ENCODE measurements at places on chromosomes 5 and 9. TPM values are rescaled to one million over a fixed set of nuclear protein-coding genes. Genes with fewer than 3 reads are reported as not detected.

Gene SLC28A3
- 15.0 TPM for total RNA-seq

Gene ZNF483
- total RNA-seq, result 0.26 TPM

Gene FRRS1L
- not detected for total RNA-seq

Gene MUSK
- not detected for total RNA-seq

Gene CCDC180
- total RNA-seq, result 0.13 TPM

Gene LCN1
- not detected for total RNA-seq

Gene TAF11L14
- not detected for total RNA-seq

Gene ASPN
- not detected for total RNA-seq

Gene RNF208
- total RNA-seq, result not detected

Gene GFI1B
- not detected for total RNA-seq

Gene C9orf43
- total RNA-seq, result 0.13 TPM

Gene SMIM33
- total RNA-seq, result not detected

Gene VPS13A
- total RNA-seq, result 32.6 TPM

Gene OTP
- total RNA-seq, result not detected

Gene SPRY4
- total RNA-seq, result 1.3 TPM

Gene NOTCH1
- 90.4 TPM for total RNA-seq

Gene PHYHD1
- 3.8 TPM for total RNA-seq

Gene CNTNAP3B
- total RNA-seq, result 6.4 TPM

Gene STPG3
- total RNA-seq, result not detected

Gene FAM151B
- 0.79 TPM for total RNA-seq

Gene KLF4
- total RNA-seq, result 33.7 TPM

Gene SPINK13
- total RNA-seq, result not detected

Gene CAMK4
- total RNA-seq, result not detected

Gene ANKRD31
- total RNA-seq, result 0.26 TPM

Gene NMUR2
- total RNA-seq, result not detected

Gene PCDHGA9
- 1.5 TPM for total RNA-seq

Gene TRAF1
- total RNA-seq, result 1.0 TPM

Gene FAM163B
- total RNA-seq, result not detected

Gene AGXT2
- total RNA-seq, result not detected

Gene PCDHA9
- under 0.01 TPM for total RNA-seq

Gene ABO
- 1.9 TPM for total RNA-seq

Gene CEL
- total RNA-seq, result 0.53 TPM

Gene PHF24
- total RNA-seq, result 0.26 TPM

Gene PDE6A
- not detected for total RNA-seq

Gene SEMA4D
- total RNA-seq, result 6.1 TPM

All from bronchial epithelial cell (primary cell).